Stimulated activated CD4-positive, alpha-beta T cell treated with anti-CD3 and anti-CD28 coated beads, Interleukin-1b, Interleukin-23, amount 100 ng/mL, for 1 hour (primary cell): ENCODE measurements at places on chromosomes 6 and 20.
A peak's percentile ranks its signal among the peaks of the same experiment; 100 is the strongest.

- no peak for DNase-seq
Measured at GRCh38 chr6:157224178-157224950, 99.0 kb downstream of the TMEM242 start.

GRCh38 chr20:18783385-18783959 is 30.1 kb upstream of the SCP2D1 start:
- no peak for DNase-seq

DNA sequence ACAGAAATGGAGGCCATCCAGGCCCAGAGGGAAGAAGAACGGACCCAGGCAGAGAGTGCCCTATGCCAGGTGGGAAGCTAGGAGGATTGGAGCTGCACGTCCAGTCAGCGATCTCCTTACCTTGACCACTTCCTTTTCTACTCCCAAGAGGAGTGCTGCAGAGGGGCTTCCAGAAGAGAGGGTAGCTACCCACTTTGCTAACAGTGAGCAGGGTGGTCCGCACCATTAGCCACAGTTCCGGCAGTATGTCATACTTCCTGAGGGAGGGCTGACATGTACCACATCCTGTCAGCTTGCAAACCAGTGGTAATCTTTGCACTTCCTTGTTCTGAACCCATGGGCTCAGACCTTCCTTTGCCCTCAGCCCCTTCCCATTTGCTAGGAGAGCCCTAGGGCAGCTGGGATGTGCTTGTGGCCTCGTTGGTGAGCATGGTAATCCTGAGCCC is 35.4 kb downstream of the CEP250 start:
- peak; percentile 11 for DNase-seq

DNA sequence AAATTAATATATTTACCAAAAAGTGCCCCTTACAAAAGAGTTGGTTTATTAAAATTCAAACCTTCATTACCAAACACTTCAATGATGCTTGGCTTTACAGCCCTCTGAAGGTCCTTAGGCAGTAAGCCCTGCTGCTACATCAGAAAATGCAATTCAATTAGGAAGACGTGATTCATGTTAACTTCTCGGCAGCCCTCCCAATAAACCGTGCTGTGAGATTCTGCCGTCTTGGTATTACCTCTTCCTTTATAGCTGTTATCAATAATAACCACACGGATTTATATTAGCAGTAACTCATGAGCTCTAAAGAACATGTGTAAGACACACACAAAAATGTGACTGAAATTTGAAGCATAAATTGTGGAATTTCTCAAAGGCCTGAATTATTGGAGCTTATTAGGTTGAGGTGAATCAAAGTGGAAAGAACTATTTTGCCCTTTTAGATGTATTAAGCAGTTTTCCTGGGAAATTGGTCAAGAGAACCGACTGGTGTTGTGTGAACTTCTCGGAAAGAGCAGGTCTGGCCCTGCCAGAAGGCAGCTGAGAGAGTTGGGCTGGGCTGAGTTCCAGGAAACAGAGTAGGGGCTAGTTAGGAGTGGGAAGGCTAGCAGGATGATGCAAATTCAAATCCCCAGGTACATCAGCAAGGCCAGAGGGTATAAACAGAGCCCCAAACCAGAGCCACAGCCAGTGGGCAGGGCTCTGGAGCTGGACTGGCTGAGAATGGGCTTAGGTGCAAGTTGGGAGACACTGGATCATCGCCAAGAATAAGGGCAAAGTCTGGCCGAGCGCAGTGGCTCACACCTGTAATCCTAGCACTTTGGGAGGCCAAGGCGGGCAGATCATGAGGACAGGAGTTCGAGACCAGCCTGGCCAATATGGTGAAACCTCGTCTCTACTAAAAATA is 33.1 kb downstream of the FGD2 start:
- DNase-seq, result no peak

GRCh38 chr6:56101141-56101553 is 146.2 kb downstream of the COL21A1 start:
- DNase-seq, result no peak

GRCh38 chr6:102571236-102571908 is 1177.9 kb downstream of the GRIK2 start:
- no peak for DNase-seq

DNA sequence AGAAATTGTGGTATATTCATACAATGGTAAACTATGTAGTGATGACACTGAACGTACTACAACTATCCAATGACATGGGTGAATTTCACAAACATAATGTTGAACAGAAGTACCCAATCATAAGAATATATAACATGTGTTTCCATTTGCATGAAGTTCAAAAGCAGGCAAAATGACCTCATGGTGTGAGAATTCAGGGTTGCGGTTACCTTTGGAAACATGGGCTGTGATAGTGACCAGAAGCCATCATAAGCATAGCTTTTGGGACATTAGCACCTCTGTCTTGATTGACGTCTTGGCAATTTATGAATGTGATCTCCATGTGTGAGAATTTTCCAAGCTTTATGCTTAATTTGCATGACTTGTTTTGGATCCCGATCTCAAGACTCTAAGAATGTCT is 500.1 kb upstream of the JAG1 start:
- no peak for DNase-seq

DNA sequence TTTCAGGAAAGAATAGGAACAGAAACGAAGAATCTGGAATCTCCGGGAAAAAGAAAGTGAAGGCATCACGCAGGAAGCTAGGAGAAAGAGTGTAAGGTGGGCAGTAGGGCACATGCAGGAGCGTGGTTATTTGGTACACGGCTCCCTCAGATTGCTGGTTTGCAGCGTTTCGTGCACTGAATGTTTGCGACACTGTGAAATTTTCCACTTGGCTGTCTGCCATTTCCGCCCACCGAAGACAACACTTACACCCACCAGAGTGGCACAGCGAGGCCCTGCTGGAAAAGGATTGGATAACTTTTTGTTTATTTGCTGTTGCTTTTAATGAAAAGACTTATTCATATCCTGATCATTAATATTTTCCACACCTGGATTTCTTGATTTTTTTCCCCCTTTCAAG is 248.3 kb downstream of the GMPR start:
- DNase-seq, result no peak

DNA sequence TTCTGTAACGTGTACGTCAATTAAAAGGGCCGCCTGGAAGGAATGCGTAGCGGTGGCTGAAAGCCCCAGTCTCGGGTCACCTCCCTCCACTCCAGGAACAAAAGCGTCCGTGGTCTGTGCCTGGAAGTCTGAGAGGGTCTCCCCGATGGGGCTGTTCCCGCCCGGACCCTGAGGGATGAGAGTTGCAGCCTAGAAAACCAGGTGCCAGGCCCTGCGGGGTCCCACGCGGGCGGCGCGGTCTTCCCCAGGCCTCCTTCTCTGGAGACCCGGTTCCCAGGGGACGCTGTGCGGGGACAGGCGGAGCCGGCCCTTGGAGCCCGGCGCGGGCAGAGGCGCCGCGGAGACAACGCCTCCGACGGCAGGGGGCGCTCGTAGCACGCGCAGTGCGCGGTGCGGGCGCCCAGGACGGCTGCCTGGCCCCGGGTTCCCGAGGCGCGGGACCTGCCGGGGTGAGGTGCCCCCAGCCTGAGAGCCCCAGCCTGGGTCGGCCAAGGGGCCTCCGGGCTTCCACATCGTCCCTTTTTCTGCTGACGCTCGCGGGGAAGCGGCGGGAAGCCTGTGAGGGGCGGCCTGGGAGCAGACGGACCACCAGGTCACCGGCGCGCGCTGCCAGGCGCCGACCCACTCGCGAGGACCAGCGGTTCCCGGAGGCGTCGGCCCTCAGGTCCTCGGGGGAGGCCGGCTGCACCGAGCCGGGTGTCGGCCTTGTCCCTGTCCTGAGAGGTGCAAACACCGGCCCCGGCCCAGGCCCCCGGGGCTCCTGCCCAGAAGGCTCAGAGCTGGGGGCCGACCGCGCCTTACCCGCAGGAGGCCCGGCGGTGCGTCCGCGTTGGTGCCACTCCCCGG is 5.3 kb upstream of the FOXC1 start:
- DNase-seq, result no peak

DNA sequence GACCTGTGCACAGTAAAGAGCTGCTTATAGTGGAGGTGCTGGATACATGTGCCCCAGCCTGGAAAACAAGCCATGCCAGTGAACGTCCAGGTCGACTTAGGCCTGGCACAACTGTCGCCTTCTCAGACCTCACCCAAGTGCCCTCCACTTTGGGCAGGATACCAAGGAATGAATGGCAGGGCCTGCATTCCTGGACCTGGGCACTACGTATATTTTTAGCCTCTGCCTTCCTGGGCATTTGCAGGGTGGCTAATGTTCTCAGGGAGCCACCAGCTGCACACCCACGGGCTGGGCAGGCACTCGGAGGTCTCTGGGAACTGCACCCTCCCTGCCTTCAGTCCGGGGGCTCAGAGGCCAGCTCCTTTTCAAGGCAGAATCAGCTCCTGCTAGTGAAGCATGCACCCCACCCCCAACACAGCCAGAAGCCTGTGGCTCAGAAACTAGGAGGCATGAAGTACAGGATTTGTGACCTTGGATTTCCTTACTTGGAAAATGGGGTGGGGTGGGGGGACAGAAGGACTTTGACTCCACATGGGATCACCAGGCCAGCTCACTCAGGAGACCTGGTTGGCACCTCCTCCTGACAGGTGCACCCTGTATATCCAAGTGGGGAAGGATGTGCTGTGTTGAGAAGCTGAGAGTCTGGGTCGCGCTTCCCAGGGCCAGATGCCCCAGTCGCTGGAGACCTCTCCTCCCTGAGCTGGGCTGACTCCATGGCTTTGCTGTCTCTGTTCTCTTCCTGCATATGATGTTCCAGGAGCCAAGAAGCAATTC is 2.5 kb upstream of the LSM14B start:
- DNase-seq, result no peak

DNA sequence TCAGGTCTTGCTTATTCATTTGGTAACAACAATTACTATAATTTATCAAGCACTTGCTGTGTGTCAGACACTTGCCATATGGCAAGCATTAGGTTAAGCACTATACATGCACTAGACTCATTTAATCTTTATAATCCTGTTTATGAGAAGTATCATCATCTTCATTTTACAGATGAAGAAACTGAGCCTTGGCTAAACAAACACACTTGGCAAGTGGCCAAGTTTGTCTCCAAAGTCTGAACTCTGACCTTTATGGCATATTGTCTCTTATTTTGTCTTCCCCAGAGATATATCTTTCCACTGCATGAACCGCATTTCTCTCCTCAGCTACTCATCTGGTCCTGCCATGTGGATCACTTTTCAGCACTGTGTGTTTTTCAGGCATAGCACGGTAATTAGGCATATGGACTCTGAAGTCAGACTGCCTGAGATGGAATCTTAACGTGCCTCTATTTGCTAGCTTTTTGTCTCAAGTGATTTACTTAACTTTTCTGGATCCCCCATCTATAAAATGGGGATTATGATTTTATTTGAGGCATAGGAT is 4.7 kb downstream of the ADGRF5 start:
- no peak for DNase-seq

GRCh38 chr6:37473364-37474095 is 26.2 kb downstream of the CCDC167 start:
- DNase-seq, result no peak

DNA sequence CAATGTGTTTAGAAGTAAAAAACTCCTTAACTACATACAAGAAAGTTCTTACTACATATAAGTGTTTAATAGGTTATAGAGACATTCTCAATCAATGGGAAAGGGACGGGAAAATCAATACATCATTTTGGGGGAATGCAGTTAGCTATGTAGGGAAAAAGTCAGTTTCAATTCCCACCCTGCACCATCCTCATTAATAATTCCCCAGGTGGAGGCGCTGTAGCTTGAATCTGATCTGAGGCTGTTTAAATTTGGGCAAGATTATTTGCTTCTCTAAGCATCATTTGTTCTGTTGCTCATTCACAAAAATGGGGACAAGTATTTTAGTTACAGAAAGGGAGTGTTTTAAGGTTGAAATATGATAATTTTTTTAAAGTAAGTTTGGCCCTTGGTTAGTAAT is 19.1 kb downstream of the OLIG3 start:
- DNase-seq, result no peak

GRCh38 chr6:39816747-39817146 is 24.6 kb downstream of the DAAM2 start:
- no peak for DNase-seq

DNA sequence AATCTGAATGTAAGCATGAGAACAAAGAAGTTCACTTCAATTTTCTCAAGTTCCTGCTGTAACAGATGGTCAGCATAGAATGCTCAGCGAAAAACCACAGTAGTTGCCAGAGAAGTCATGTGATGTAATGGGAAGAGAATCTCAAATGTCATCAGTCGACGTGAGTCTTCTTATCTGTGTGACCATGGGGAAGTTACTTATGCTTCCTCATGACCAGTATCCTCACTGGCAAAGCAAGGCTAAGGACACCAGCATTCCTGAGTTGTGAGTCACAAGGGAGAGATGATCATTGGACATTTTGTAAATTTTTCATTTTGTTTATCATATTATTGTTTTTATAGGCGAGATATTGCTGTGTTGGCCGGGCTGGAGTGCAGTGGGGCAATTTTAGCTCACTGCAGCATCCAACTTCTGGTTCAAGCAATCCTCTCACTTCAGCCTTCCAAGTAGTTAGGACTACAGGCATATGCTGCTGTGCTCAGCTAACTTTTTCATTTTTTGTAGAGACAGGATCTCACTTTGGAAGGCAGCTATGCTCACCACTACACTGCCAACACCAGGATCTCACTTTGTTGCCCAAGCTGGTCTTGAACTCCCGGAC is 21.9 kb downstream of the SGK1 start:
- no peak for DNase-seq

GRCh38 chr20:61185841-61186601 is 66.0 kb upstream of the CDH4 start:
- no peak for DNase-seq

DNA sequence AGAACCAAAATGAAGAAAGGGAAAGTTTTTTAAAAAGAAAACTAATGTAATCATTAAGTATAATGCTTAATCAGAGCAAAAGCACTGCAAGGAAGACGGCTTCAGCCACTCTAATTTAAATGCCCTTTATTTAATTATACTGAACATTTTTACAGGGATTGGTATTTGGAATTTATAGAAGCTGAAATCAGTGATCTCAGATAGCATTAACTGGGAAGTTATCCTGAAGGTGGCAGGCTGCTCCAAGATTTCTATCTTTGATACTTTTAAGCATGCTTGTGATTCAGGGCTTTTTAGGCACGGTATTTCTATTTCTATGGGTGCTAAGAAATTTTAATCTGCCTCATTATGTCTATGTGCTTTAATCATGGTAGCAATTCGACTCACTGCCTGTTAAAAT is 1.3 kb upstream of the NDUFAF4 start:
- no peak for DNase-seq

DNA sequence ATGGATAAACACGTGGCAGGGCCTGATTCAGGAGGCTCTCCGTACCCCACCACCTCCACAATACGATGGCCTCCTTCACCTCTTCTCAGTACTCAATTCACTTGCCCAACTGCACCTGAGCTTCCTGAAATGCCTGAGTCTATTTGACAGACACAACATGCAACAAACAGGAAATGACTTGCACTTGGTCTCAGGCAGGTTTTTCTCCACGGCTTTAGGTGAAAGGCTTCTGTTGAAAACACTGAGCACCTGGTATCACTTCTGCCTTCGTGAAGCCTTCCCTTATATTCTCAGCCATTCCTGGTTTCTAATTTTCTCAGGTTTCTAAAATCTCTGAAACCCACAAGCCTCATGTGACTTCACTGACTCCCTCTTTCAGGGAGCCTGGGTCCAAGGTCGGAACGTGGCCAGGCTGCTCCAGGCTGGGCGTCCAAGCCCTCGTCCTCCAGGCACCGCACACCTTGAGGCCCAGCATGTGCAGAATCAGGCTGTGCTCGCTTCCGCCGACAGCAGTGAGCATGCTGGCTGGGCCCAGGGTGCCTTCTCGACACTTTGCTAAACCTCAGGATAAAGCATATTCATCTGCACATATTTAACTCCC is 34.7 kb downstream of the TAF4 start:
- DNase-seq, result no peak

- DNase-seq, result no peak
Measured at GRCh38 chr20:5973172-5973571, 22.7 kb downstream of the MCM8 start.

GRCh38 chr6:14816116-14816859 is 429.6 kb upstream of the JARID2 start:
- DNase-seq, result no peak
